Upper lobe of left lung (tissue), 6 donors: ENCODE measurements at places on chromosomes 7 and 10. TPM values are rescaled to one million over a fixed set of nuclear protein-coding genes. Genes with fewer than 3 reads are reported as not detected.
A peak's percentile ranks its signal among the peaks of the same experiment; 100 is the strongest.

DNA sequence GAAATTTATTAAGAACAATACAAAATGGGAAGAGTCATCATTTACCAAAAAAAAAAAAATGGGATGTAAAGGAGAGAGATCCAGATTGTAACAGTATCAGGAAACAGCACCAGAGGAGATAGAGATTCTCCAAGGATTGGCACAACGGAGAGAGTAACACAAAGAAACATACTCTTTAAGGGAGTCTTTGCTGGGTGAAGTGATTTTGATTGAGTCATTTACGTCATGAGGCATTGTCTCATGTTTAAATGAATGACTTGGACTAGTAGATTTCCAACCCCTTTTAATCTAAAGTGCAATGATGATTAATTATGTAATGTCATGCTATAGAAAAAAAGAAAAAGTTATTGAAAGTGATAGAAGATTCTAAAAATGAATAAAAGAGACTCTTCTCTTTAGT, 68.8 kb downstream of the ITGB8 start:
- no peak for DNase-seq

DNA sequence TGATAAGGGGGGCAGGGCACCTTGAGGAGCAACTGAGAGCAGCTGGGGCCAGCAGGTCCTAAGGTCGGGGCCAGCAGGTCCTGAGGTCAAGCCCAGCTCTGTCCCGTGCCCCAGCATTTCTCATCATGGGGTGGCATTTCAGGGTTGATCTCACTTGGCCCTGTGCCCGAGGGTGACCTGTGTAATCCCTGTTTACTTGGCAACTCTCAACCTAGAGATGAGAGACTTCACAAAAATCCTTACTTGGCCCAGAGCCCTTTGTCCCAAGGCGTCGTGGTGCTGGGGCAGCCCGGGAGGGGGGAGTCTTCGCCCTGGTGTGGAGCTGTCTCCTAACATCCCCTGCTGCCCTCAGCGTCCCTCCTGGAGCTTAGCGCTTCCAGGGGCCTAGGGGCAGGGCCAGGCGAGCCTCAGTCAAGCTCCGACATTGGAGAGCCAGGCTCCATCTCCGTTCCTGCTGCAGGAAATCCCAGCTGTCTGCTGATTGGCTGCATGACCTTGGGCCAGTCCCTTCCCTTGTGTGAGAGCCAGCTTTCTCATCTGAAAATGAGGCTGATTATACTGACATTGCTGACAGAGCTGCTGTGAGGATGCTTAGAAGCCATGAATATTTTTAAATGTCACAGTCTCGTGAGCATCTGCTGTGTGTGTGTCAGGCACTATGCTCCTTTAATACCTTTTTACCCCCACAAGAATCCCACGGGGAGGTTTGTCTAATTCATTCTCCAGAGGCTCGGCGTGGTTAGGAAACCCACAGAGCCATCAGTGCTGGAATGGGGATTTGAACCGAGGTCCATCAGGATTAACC, 94.3 kb downstream of the ZMIZ1 start:
- DNase-seq, result no peak

DNA sequence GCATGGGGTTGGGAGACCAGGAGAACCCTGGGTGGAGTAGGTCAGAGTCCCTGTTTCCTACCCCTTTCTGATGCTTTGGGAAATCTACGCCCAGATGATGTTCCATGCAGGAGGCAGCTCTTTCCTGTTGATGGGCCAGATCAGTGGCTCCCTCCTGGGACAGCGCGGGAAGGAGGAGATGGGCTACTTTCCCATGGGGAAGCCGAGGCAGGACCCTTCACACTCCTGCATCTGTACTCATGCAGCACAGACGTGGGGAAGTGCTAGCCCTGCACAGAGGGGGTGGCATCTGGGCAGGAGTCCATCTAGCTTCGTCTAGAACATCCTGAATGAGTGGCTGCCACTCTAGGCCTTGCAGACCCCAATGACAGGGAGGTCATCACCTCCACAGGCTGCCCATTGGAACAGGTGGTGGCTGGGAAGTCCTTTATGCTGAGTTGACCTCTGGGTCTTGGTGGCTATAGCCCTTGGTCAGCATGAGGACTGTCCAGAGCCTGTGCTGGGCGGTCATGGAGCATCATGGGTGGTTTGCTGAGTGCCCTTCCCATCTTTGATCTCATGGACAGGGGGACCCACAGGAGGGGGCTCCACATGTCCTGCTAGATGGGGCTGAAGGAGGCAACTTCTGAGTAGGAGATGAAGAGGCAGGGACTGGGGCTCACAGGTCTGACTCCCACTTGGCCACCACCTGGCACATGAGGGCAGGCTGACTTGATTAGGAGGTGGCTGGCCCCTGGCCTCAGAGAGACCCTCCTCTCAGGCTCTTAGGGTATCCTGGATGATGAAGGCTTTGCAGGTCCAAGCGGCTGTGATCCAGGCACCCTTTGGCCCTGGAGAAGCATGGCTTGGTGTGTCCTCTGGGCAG, 24.6 kb downstream of the RAMP3 start:
- no peak for DNase-seq

- peak; percentile 38 for DNase-seq
These were observed 52.6 kb upstream of the FAM180A start for GRCh38 chr7:135801045-135801693.

- DNase-seq, result peak; percentile 47
These were observed 66.6 kb downstream of the RBM33 start for GRCh38 chr7:155711081-155711480.

DNA sequence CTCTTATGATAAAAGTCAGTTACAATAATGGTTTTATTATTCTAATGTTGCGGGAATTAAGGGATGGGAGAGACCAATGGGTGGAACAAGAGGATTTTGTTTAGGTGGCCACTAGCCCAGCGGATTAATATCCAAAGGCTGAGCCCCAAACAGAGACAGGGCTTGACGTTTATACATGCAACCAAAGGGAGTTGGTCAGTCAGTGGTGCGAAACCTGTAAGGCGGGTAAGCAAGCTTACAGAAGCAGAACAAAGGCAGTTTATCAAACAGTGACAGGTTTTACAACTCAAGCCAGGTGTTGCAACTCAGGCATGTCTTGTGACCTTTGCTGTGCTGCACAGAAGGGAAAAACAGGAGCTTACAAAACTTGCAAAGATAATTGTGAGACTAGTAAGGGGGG, 622.9 kb upstream of the MBL2 start:
- DNase-seq, result no peak

- peak; percentile 6 for DNase-seq
These were observed 19.2 kb upstream of the BMPER start for GRCh38 chr7:33886149-33886623.

- DNase-seq, result no peak
These were observed 24.3 kb upstream of the VDAC2 start for GRCh38 chr10:75186310-75186709.

DNA sequence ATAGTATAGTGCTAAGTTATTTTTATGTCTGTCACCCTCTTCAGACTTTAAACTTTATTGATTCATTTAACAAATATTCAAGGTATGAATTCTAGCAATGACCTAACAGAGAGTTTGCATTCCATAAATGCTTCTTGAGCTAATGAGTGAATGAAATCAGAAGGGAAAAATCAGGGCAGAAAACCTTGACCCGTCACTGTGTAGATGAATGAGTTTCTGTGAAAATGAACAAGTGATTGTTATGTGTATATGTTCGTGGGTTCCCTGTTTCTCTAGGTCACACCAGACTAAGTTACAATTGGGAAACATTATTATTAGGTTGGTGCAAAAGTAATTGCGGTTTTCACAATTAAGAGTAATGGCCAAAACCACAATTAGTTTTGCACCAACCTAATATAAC, 30.1 kb downstream of the APBB1IP start:
- no peak for DNase-seq

- no peak for DNase-seq
These were observed 7.2 kb downstream of the NET1 start for GRCh38 chr10:5419466-5420094.

DNA sequence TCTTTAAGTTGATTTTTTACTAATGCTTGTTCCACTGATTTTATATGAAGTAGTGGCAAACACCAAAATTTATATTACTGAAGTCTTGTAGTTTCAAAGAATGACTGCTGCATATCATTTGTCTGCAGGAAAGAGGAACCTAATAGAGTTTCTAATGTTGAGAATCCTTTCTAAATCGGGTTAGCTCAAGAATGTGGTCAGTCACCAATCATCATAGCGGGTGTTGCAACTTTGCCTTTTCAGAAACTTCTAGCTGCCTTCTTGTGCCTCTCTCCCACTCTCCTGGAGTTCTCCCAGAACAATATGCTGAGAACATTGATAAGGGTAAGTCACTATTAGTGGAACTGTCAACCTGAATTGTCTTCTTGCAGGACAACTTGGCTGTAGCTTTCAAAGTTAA, 524.8 kb upstream of the SORCS1 start:
- no peak for DNase-seq

GRCh38 chr7:44386139-44386913, 60.9 kb upstream of the CAMK2B start:
- DNase-seq, result no peak

DNA sequence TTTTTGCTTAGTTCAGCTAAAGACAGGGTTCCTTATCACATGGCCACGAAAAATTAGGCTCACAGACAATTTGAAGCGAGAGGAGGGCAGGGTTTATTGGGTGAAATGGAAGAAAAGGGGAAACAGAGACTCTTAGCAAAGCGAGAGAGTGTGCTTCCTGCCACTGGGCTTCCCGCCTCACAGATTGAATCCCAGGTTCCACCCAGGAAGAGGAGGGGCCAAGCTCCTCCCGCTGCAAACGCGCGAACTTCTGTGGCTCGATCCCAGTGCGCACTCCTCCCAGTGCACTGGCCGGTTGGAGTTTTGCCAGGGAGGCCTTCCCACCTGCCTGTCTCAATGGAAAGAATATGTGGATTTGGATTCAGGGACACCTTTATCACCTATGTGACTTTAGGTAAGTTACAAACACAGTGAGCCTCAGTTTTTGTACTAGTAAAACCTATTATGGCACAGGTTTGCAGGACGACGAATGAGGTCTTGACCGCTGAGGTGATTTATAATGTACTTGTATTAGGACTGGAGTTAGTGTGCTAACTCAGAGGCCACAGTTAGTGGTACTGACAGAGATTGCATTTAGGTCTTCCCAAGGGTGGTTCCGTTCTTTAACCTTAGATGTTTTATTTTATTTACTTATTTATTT, 48.5 kb upstream of the SP8 start:
- no peak for DNase-seq

DNA sequence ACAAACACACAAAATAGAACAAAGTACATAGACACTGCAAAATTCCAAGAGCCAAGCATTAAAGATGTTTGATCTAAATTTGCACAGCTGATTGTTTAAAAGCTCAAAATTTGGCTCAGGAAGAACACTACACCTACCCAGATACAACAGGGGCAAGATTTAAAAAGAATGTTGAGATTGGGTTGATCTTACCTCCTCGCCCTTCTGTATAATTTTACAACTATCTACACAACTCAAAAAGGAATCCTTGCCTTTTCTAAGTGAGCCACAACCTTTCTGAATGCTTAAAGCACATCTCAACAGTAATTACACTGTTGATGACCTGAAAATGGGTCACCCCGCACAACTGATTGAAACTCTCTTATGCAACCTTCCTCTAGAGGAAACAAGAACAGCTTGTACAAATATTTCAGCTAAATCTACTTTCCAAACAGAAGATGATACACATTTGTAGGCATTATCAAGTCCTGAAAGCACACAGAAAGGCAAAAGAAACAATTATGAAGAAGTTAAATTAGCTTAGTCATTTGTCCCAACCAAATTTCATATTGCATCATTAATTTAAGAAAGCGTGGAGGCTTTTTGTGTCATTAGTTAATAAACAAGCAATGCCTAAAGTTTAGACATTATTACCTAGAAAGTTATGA, 75.5 kb downstream of the UBE2H start:
- no peak for DNase-seq

DNA sequence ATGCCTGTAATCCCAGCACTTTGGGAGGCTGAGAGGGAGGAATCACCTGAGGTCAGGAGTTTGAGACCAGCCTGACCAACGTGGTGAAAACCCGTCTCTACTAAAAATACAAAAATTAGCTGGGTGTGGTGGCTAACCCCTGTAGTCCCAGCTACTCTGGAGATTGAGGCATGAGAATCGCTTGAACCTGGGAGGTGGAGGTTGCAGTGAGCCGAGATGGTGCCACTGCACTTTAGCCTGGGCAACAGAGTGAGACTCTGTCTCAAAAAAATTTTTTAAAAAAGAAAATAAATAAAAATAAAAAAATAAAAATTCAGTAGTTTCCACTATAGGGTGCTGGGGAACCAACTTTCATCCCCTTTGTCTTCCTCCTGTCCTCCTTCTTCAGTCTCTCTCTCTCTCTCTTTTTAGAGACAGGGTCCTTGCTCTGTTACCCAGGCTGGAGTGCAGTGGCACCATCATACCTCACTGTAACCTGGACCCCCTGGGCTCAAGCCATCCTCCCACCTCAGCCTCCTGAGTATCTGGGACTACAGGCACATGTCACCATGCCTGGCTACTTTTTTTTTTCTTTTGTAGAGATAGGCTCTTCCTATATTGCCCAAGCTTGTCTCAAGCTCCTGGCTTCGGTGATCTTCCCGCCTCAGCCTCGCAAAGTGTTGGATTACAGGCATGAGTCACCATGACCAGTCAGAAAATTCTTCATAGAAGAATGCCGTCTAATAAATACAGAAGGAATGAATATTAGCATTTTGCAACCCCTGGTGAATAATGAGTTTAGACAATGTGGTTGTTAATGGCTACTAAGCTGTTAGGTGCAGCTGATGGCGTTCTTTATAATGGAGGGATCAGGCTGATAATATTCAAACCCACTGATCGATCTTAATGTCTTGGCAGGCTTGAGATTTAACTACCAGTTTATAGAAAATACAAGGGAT, 20.6 kb downstream of the RBM20 start:
- DNase-seq, result no peak

EPO gene
- not detected for total RNA-seq

MAT1A gene
- 0.79 TPM for total RNA-seq

DNAJC12 gene
- 2.7 TPM for total RNA-seq

AKR1C8 gene
- not detected for total RNA-seq

CHN2 gene
- total RNA-seq, result 13.2 TPM
